ENCODE measurements at places on chromosomes 6 and 20.
A peak's percentile ranks its signal among the peaks of the same experiment; 100 is the strongest.

DNA sequence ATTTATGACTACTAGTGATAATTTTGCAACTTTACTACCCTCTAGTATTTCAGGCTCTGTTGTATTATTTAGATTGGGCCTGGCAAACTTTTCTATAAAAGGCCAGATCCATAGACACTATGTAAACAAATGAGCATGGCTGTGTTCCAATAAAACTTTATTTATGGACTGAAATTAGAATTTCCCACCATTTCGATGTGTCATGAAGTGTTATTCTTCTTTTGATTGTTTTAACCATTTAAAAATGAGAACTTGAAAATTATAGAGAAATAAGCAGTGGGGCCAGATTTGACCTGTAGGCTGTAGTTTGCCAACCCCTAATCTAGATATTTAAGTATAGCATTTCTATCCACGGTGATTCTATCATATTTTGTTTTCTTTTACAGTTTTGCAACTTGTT lies 61.5 kb upstream of the TFB1M start:
- DNase-seq, result no peak

- DNase-seq, result peak; percentile 75
Observed at GRCh38 chr6:26553264-26553634, 15.1 kb downstream of the HMGN4 start.

DNA sequence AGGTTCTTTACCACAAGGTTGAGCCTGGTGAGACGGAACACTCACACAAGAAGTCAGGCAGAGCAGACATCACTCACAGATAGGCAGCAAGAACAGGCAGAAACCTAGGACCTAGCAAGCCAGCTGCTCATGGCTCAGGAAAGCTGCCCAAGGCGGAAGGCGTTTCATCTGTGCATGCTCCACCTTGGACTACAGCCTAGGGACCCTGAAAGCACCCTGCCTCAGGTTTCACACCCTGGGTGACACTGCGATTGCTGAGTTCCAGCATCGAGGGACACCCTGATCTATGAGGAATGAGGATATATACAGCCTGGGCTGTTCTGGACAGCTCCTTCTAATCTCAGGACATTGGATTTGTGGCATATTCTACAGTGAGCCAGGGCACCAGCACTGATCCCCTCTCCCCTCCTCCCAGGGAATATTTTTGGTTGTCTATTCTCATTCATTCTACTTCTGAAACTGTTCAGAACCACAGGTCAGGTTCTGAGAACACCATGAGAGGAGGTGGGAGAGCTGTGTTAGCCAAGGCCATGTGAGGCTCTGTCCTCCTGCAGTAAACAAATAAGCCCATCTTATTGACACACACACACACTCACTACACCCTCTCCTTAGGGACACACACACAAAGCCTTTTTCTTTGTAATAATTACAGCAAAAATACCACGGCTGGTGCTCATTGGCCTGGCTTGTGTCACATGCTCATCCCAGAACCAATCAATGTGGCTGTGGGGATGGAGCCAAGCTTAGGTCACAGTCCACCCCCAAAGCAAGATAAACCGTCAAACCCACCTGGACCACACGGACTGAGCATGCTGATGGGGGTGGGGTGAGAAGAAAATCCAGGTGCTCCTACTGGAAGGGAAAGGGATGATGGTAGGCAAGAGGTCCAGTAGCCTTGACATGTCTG lies 26.3 kb upstream of the PMEPA1 start:
- no peak for DNase-seq

DNA sequence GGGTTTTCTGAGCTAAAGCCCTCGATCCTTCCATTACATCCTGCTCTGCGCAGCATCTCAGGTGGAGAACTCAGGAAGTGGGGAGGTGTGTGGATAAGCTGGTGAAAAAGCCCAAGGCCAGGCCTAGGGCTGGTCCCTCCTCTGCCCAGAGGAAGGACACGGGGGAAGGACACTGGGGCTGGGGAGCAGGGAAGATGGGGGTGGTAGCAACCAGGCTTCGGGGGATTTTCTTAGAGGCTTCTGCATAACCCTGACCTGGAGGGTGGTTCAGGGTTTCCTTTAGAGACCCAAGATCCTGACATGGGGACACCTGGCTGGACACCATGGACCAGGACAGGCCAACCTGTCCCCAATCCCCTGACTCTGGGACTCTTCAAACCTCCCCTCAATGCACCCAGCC lies 37.9 kb downstream of the SUN5 start:
- DNase-seq, result no peak

DNA sequence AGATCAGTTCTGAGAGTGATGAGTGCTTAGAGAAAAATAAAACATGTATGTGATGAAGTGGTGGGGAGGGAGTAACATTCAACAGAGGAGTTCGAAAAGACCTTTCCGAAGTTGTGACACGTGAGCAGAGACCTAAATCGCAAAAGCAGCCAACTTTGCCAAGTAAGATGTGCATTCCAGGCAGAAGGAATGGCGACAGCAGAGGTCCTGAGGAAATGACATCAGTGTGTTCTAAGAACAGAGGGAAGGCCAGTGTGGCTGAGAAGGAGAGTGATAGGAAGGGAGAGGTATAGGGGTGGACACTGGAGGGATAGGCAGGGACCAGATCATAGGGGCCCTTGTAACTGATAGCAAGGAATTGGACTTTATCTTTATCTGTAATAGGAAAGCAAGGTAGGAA lies 51.3 kb downstream of the ADAT2 start:
- no peak for DNase-seq

- no peak for DNase-seq
Observed at GRCh38 chr6:39922821-39923220, 11.4 kb downstream of the MOCS1 start.

- DNase-seq, result peak; percentile 58
Observed at GRCh38 chr6:140252099-140252498, 877.7 kb upstream of the CITED2 start.

DNA sequence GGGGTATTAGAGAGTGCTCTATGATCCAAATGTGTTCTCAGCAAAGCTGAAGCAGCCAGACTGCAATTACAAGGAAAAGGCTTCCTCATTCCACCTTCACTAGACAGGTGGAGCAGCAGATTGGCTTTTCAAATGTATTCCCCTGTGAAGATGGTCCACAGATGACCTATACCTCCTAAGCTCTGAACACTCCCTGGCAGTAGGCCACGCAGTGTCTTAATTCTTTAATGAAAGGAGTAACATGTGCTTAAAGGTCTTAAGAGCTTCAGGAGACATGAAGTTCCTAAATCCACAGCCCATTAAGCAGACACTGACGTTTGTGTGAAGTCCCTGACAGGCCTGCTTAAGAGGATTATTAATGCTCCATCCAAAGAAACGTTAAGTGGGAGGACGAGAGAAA lies 138.9 kb upstream of the NUP153 start:
- DNase-seq, result no peak

DNA sequence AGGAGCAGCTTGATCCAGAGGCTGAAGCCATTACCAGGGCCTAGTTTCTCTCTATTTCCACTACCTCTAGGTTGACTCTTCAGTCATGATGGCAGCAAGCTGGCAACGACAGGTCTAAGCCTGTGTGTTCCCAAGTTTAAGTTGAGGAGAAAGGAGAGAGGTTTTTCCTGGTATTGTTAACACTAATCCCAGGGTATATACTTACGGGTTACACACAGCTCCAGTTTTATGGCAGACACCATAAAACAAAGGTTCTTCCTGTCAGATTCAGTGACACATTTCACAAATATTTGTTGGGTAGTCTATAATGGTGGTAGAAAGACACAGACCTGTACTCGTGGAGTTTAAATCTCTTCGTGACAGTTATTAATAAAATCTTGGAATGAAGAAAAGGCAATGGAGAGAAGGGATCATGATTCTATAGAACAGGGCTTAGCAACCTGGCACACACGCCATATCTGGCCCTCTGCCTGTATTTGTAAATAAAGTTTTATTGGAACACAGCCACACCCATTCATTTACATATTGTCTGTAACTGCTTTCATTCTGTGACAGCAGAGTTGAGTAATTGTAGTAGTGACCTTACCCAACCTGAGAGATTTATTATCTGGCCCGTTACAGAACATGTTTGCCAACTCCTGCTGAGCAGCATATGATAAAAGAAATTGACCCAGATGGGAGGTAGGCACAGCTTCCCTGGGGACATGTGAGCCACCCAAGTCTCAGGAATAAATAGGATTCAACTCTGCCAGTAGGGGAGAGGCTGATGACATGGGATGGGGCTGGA lies 323.3 kb downstream of the CDH4 start:
- no peak for DNase-seq

DNA sequence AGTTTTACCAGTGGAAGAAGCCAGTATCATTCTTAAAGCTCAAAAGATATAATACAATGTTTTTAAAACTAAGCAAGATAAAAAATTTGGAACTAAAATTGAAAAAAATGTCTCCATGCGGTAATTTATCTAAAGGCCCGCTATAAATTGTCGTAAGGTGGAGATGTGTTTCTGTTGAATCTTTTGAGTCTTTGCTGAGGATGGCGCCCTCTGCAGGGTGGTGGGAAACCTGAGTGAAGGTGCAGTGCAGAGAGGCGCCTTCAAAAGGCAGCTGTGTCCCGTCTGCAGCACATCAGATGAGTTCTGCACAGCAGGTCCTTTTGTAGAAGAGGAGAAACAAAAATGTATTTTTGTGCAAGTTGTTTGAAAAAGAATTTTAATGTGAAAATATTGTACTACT lies 29.4 kb upstream of the KIF25 start:
- DNase-seq, result peak; percentile 10

All from fibroblast of mammary gland (primary cell).